Islet precursor cell (in vitro differentiated cells): ENCODE measurements at places on chromosomes 12 and 14.

DNA sequence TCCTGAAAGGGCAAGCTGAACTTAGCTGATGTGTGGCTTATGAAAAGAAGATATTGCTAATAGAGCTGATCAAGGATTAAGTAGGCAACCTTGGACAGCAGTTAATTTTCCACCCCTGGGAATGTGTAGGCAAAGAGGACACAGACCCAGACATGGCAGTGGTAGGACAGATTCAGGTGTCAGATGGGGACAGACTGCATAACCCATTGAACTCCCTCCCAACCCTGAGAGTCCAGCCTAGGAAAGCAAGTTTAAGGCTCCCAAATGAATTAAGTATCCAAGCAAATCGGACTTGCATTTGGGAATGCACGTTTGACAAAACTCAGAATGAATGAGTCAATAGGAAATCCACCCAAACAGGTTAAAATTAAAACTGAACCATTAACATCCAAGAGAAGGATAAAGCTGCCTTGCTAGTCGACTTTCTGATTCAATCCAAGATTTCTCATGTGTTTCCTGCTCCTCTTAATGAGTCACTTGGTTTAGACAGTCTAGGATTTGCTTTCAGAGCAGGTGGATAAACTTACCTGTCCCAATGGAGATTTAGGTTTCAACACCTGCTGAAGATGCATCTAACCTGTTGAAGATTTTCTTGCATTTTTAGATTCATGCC lies 385.4 kb downstream of the CCDC91 start:
- no peak for DNase-seq

GRCh38 chr14:95585953-95586620 lies 51.2 kb downstream of the GLRX5 start:
- DNase-seq, result no peak

GRCh38 chr14:62101673-62102348 lies 339.6 kb downstream of the SNAPC1 start:
- DNase-seq, result no peak

DNA sequence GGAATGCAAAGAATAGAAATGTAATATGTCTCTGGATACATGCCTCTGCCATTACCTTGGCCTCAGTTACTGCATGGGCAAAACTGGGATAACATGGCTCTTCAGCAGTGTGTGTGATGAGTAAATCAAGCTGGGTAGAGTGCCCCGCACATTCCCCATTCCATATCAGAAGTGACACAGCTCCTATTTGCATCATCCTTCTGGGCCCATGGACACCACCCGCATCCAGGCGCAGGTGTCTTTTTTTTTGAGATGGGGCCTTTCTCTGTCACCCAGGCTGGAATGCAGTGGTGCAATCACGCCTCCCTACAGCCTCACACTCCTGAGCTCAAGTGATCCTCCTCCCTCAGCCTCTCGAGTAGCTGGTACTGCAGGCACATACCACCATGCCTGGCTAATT lies 31.6 kb downstream of the KRT76 start:
- DNase-seq, result no peak

DNA sequence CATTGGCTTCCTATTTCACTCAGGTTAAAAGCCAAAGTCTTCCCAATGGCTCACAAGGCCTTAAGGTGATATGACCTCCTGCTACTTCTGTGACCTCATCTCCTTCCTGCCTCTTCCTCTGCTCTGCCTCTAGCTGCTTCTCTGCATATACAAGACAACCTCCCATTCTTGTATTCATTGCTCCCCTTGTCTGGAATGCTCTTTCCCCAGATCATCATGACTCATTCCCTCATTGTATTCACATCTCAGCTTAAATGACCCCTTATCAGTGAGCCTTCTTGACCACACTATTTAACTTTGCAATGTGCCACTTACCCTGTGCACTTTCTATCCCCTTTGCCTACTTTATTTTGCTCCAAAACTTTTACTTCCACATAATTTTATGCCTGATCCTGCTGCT lies 90.2 kb downstream of the PPP1R12A start:
- peak; percentile 96 for DNase-seq

- no peak for DNase-seq
Observed at GRCh38 chr12:108798551-108799221, 58.7 kb downstream of the SSH1 start.

GRCh38 chr14:75273272-75274049 lies 5.2 kb upstream of the FOS start:
- no peak for DNase-seq

GRCh38 chr12:96236221-96236822 lies 42.1 kb downstream of the ELK3 start:
- no peak for DNase-seq

GRCh38 chr14:25094171-25094907 lies 44.4 kb upstream of the STXBP6 start:
- DNase-seq, result peak; percentile 74

GRCh38 chr12:63508543-63508942 lies 159.8 kb downstream of the DPY19L2 start:
- DNase-seq, result no peak

- DNase-seq, result no peak
Observed at GRCh38 chr12:132922676-132923075, 33.4 kb downstream of the ZNF605 start.

- DNase-seq, result peak; percentile 54
Observed at GRCh38 chr14:100534528-100535286, 52.5 kb downstream of the BEGAIN start.

DNA sequence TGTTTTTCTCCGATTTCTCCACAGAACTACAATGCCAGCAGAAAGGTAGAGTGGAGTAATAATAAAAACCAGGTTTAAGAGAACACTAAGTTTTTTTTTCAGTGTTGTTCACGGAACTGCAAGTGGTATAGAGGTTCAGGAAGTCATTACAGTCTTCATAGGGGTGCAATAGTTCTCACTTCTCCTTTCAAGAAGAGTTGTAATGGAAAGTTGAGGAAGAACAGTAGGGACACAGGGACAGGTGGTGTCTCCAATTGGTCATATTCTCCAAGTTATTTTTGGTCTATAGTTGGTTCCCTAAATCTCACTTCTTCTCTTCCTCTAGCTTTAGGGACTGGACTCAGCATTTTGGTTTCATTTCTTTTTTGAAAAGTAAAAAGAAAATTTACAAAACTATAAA lies 894.0 kb downstream of the NRXN3 start:
- no peak for DNase-seq

DNA sequence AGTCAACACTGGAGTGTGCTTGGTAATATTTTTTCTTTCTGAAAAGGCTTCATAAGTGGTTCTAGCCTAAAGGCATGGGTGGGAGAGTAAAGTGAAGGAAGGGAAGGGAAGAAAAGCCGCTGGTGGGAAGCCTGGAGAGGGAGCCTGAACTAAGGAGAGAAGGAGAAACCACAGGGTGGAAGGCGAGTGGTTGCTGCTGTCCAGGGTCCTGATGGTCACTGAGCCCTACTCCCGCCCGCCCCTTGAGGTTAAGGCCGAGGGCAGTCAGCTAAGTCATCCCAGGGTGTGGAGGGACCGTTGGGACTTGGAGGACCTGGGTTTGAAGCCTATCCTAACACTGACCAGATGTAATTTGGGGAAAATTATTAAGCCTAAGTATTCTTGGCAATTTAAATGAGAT lies 189.1 kb downstream of the PIWIL1 start:
- peak; percentile 90 for DNase-seq
